SW 1271 (cell line): ENCODE measurements at places on chromosomes 5 and 9.

DNA sequence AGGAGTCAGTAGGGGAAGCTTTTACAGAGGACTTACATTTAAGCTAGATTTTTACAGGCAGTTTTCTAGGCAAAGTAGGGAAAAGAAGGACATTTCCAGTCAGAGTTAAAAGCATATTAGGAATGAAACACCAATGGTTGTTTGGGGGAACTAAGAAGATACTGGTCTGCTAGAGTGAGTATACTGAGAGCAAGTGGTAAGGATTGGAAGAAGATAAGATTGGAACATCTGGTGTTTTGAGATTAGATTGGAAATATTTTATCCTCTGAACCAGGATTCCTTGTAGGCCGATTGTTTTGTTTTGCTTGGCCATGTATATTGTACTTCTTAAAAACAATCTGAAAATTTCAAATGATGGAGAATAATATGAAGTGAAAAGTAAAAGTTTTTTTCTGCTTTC, 7.7 kb downstream of the FBXO38 start:
- DNase-seq: no peak

DNA sequence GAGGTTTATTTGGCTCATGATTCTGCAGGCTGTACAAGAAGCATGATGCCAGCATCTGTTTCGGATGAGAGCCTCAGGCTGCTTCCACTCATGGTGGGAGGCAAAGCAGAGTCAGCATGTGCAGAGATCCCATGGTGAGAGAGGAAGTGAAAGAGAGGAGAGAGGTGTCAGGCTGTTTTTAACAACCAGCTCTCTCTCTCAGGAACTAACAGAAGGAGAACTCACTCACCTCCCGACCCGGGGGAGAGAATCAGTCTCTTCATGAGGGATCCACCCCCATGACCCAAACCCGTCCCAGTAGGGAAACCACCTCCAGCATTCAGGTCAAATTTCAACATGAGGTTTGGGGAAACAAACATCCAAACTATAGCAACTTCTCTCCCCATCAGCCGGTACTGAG, 187.7 kb downstream of the ENC1 start:
- no peak for DNase-seq

DNA sequence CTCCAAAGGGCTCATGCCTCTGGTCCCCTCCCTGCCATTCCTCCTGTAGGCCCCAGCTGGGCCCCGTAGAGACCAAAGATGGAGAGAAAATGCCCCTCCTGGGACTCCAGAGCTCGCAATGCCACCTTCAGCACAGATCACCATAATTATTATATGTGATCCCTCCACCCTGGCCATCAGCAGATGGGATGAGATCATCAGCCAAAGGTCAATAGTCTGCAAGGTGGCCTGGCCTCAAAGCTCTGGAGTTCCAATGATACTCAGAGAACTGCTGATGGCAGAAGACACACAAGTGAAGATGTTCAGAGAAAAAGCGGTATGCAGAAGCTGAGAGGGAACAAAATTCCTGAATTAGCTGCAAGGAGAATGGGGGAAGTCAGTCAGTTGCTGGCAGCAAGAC, 5.0 kb downstream of the RPP25L start:
- DNase-seq: no peak

DNA sequence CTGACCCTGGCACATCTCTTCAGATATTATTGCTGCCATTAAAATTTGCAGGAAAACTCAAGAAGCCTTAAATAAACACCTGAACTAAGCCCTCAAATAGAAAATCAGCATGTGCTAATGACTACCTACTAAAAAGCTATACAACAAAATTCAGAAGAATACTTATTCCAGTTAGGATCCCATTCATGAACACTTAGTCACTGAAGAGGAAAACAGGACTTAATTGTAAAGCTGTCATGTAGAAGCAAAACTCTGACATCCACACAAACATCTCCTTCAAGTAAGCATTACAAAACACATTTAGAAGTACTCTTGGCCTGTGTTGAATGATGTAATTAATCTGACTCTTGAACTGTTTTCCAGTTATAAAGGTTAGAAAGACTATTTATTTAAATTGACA, 19.9 kb downstream of the ELL2 start:
- DNase-seq: no peak

- DNase-seq: no peak
Observed at GRCh38 chr5:66945389-66946349, 250.9 kb downstream of the CD180 start.

DNA sequence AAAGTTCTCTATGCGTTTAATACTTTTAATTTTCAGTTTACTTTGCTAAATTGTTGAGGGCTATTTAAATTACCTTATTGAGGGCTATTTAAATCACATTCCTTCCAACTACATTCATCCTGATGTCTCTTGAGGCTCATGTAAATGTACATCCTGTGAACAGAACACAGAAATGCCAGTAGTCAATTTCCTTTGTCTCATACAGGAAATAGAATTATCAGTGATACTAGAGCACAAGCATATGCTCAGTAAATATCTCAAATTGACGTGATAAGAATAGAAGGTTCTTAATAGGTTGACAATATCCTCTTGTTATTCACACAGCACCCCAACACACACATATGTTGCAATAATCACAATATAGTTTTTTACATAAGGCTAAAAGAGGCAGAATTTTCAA, 449.0 kb downstream of the CYLC2 start:
- no peak for DNase-seq

- no peak for DNase-seq
Observed at GRCh38 chr9:114080773-114081440, 2.8 kb upstream of the AMBP start.

- DNase-seq: no peak
Observed at GRCh38 chr9:15475923-15476536, 34.7 kb downstream of the PSIP1 start.

DNA sequence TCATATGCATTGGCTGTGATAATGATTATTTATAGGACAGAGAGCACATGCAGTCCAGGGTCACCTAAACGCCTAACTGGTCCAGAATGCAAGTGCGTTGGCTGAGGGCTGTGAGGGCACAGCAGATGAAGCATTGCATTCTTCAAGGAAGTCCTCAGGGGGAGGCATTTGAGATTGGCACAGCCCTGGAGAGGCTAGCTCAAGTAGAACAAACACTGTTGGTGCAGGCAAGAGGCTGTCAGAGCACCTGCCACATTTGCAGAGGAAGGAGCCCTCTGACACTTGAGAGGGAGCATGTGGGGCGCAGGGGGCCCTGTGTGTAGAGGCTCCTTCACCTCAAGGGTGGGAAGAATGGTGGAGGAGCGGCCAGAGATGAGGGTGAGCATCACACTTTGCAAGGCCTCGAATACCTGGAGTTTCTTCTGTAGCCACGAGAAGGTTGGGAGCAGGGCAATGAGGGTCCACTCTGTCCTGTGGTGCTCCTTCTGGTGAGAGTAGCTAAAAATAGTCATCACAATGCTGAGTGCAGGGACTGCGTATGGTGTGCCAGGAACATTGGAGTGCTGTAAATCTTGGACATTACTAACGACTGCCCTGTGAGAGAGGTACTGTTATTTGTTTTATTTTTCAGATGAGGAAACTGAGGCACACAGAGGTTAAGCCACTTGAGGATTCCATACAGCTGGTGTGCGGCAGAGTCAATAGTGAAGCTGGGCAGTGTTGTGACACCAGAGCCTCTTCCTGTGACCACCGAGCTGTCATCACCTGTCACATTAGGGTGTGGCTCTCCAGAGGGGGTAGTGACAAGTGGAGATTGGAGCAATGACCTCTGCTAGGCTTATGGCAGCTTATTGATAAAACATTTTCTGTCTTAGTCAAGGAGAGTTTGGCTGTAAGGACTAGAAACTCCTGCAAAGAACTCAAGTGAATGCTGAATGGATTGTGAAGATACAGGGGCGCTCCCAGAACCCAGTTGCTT, 100.2 kb downstream of the PIP5K1B start:
- DNase-seq: no peak

GRCh38 chr5:142998316-142999020, 228.3 kb downstream of the ARHGAP26 start:
- DNase-seq: no peak

DNA sequence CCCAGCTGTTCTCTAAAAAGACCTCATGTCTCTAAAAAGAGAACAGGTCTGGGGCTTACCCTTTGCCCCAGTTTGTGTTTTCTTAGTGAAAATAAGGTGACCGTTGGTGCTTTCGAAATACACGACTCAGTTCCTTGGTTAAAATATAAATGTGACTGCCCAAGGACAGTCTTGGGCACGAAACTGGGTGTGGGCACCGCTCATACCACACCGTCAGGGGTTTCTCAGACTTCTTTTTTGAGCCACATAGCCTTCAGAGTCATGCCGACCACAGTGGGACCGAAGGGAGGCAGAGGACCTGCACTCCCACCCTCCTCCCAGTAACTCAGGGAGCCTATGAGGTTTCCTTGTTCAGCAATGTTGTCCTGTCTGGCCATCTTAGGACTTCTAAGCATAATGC, 6.5 kb downstream of the SNX18 start:
- DNase-seq: no peak

DNA sequence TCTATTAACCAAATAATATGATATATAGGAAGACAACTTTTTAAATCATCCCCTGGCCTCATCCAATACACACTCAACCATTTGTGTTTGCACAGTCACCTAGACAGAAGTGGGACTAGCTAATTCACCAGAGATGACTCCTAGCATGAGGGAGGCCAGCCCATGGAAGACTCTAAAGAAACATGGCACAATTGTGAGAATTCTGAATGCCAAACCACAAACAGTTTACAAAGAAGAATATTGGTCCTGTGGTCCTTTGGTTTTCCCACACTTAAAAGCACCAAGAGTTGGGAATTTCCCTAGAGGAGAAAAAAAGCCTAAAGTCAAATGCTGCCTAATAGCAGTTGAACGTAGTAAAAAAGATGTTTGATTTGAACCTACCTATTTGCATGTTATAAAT, 609.9 kb downstream of the ACTL7B start:
- no peak for DNase-seq

GRCh38 chr5:32810804-32811203, 99.7 kb downstream of the NPR3 start:
- DNase-seq: no peak

GRCh38 chr5:65874241-65874640, 52.1 kb upstream of the ERBIN start:
- no peak for DNase-seq

- DNase-seq: no peak
Observed at GRCh38 chr5:103840600-103840999, 278.0 kb upstream of the NUDT12 start.

DNA sequence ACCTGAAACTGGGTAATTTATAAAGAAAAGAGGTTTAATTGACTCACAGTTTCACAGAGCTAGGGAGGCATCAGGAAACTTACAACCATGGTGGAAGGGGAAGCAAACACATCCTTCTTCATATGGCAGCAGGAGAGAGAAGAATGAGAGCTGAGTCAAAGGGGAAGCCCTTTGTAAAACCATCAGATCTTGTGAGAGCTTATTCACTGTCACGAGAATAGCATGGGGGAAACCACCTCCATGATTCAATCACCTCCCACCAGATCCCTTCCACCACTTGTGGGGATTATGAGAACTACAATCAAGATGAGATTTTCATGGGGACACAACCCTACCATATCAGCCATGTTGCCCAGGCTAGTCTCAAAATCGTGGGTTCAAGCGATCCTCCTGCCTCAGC, 143.4 kb downstream of the FGF18 start:
- no peak for DNase-seq

- DNase-seq: no peak
Observed at GRCh38 chr9:131722255-131722654, 17.6 kb downstream of the RAPGEF1 start.

DNA sequence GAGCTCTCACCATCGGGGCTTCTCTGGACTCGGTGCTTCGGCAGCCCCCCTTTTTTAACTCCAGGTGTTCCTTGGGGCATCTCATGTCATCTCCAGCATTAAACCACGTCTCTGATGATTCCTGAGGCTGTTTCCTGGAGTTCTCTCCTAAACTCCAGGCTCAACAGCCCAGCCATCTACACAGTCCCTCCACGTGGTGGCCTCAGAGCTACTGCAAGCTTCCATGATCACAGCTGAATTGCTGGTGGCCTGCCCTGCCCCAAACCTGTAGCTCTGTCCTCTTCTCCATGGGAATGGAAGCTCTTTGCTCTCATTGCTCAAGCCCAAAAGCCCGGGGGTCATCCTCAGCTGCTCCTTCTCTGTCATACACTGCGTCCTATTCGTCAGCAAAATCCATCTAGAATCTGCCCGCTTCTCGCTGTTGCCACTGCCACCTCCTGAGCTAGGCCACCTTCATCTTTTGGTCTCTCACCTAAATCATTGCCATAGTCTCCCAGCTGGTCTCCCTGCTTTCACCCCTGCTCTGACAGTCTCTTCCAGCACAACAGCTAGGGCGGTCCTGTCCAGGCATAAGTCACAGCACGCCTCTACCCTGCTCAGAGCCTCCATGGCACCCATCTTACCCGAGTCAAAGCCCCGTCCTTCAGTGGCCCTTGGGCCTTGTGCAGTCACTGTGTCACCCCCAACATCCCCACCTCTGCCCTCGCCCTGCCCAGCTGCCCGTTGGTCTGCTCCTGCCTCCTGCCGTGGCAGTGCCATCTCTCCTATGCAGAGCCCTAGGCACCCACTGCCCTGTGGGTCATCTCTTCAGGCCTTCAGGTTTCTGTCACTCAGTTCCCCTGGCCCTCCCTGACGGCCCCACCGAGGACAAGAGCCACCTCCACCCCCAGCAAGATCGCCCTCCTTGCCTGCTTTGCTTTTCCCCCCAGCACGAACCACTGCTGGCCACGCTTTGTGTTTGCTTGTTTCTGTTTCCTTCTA, 6.4 kb downstream of the B4GALT7 start:
- DNase-seq: no peak

- DNase-seq: peak; percentile 80
Observed at GRCh38 chr5:10704949-10705621, 55.9 kb downstream of the DAP start.

DNA sequence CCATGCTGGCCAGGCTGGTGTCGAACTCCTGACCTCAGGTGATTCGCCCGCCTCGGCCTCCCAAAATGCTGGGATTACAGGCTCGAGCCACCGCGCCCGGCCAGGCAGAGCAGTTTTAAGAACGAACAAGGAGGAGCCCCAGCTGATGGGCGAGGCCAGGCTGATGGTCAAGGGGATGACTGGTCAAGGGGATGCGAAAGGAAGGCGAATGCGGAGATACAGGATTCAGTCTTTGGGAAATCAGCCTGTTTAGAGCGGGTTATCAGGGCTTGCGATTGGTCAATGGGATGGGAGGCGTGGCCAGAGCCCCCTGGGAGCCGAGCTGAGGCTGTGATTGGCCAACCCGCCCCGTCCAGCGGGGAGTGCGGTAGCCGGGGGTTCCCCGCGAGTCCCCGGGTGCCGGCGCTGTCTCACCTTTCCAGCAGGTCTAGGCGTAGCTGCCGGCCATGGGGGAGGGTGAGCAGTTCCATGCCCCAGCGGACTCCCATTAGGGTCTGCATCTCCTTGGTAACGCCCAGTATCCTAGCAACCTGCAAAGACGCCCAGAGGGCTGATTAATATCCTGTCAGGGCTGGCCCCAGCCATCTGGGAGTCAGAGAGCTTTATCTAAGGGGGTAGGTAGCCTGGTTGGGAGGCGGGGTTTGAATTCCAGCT, 7.5 kb upstream of the TOR2A start:
- no peak for DNase-seq

- no peak for DNase-seq
Observed at GRCh38 chr5:146890731-146891440, 12.3 kb upstream of the PPP2R2B start.

GRCh38 chr5:118808441-118808840, 179.9 kb downstream of the DTWD2 start:
- DNase-seq: no peak

- no peak for DNase-seq
Observed at GRCh38 chr9:128642675-128643245, 13.9 kb downstream of the DYNC2I2 start.
